ENCODE measurements at places on chromosomes 2 and 18.

DNA sequence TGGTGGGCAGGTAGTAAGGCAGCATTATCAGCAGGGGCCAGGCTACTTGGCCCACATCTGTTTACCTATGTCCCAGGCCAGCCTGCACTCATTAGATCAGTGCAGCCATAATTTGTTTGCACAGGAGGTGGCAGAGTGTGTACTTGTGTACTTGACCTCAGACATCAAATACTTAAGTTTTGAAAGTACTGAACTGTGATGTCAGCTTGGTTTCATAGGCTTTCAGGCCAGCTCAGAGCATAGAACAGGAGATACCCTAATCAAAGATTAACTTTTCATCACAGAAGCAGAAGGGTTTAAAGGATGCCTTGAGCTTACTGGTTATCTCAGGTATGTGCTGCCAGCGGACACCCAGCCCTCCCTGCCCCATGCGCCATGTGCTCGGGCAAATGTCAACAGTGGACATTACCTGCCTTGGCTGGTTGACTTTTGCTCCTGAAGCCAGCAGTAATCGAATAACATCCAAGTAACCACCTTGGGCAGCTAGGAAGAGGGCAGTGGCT, 33.2 kb downstream of the ANKRD29 start:
- no peak for DNase-seq

DNA sequence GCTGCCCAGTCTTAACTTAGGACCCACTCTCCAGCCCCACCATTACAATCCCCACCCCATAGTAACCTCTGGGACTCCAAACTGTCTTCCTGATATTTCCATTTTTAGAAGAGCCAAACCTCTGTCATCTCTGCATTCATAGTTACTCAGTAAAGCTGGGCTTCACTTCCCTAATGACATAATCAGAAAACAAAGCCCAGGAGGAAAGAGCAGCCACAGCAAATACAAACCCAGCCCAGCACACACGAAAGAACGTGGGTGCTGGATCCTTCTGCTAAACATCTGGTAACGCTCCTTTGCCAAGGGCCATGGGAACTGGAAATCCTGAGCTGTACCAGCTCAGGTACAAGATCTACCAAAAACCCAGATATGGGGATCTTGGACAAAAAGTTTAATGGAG, 36.8 kb upstream of the RIOK3 start:
- DNase-seq, result no peak

DNA sequence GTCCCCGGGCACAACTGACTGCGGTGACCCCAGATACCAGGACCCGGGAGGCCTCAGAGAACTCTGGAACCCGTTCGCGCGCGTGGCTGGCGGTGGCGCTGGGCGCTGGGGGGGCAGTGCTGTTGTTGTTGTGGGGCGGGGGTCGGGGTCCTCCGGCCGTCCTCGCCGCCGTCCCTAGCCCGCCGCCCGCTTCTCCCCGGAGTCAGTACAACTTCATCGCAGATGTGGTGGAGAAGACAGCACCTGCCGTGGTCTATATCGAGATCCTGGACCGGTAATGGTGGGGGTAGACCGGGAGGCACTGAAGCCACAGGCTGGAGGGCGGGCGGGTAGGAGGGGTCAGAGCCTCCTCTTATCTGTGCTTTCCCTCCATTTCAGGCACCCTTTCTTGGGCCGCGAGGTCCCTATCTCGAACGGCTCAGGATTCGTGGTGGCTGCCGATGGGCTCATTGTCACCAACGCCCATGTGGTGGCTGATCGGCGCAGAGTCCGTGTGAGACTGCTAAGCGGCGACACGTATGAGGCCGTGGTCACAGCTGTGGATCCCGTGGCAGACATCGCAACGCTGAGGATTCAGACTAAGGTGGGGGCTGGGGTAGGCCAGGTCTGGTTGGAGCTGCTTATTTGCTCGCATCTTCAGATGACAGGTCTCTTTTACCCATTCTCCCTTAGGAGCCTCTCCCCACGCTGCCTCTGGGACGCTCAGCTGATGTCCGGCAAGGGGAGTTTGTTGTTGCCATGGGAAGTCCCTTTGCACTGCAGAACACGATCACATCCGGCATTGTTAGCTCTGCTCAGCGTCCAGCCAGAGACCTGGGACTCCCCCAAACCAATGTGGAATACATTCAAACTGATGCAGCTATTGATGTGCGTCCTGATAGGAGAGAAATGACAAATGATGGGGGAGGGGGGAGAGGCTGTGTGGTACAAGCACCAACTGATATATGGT, 780 bp downstream of the HTRA2 start:
- DNase-seq, result no peak

- DNase-seq, result no peak
These were observed 7.7 kb downstream of the CD302 start for GRCh38 chr2:159790323-159790722.

DNA sequence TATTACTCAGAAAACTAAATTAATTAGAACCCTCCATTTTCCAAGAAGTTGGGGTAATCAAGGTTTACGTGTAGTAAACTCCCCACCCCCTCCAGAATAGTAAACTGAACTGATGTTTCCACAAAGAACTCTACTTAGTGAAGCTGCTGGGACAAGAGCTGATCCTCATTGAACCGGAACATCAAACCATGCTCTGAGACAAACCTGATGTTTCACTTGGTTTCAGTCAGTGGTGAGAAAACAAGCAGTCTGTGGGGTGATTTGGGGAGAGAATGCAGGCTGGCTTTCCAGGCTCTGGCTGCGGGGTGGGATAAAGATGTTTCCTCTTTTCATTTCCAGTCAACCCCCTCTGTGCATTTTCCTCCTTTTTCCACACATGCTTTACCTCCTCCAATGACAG, 38.2 kb downstream of the CELF4 start:
- DNase-seq, result no peak

DNA sequence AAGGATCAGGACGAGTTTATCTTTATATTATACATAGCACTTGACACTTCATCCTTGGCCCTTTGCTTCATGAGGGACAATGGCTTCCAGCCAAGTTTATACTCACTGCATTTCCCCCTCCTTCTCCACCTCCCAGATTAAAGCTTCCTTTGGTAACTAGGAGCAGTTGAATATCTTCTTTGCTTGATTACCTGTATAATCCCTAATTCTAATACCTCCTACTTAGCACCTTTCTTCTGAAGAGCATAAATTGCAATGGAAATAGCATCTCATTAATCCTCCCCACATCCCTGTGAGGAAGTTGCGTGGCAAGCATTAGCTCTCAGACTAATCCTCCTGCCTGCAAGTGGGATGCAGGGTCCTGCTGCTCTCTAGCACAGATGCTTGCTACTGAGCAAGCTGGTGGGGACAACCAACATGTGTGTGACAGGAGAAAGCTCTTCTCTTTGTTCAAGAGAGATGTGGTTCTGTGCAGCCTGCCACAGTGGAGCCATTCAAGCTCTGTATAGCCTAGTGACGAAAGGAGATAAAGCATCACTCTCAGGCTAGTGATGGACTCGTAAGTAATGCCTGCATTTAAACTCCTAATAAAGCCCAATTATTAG, 19.1 kb downstream of the KLHL14 start:
- DNase-seq, result no peak

GRCh38 chr18:79524181-79525078, 128.7 kb downstream of the NFATC1 start:
- no peak for DNase-seq

DNA sequence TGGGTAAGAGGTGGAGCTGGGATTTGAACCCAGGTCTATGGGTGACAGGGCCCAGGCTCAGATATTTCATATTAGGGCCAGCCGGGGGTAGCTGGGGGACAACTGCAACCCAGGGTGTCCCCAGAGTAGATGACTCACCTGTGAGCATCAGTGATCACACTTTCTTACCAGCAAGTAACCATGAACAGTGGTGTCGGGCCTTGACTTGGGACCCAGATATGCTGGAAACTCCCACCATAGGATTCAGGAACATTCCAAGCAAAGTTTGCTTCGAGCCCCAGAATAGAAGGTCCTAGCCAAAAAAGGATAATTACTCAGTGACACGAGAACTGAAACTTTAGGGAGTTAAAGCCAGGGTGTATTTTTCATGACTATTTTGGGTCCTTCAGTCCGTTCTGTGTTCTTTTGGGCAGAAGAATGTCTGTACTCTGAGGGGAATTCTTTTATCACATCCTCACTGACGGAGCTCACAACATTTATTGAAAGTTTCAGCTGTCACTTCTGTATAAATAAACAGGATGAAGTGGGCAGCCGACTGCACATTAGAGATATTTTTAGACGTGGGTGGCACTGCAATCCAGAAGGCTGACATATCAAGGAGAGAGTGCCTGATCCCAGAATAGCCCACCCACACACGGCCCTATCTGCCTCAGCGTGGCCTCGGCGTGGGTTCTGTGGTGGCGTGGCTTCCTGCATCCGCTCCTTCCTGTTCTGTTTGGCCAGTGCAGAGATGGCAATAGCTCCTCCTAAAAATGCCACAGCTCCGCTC, 45.6 kb downstream of the RAMP1 start:
- no peak for DNase-seq

- DNase-seq, result no peak
These were observed 1102.4 kb upstream of the ZEB2 start for GRCh38 chr2:145622285-145622684.

GRCh38 chr2:72886505-72887031, 640 bp upstream of the SPR start:
- no peak for DNase-seq

DNA sequence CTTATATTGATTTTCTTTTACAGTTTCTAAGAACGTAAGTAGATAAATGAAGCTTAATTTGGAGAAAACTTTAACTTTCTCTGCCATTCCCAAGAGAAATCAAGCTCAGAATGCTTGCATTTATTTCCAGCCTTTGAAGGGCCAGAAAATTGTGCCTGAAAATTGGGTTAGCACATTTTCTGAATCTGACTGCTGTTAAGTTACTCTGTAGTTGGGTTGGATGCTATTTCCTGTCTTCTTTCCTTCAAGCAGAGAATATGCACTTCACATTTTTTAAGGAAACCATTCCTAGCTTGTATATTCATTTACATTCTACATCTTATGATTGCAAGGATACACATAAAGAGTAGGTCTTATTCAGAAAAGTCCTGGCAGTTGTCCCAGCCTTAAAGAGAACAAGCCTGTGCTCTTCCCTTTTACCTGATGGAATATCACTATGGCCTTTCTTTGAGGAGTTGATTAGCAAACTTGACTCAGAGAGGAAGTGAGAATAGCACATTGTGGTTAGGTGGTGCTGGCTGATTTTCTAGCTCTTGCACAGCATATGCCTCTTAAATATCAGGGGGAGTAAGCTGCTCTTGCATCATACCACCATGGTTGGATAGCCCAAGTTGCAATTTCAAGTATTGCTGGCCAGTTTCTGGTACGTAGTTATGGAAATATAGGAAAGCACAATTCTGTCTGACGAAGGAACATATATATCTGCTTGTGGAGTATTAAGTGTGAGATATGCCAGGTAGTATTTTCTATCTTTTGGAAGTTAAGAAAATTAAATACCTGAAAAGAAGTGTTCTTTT, 133.7 kb downstream of the COMMD1 start:
- DNase-seq, result no peak

DNA sequence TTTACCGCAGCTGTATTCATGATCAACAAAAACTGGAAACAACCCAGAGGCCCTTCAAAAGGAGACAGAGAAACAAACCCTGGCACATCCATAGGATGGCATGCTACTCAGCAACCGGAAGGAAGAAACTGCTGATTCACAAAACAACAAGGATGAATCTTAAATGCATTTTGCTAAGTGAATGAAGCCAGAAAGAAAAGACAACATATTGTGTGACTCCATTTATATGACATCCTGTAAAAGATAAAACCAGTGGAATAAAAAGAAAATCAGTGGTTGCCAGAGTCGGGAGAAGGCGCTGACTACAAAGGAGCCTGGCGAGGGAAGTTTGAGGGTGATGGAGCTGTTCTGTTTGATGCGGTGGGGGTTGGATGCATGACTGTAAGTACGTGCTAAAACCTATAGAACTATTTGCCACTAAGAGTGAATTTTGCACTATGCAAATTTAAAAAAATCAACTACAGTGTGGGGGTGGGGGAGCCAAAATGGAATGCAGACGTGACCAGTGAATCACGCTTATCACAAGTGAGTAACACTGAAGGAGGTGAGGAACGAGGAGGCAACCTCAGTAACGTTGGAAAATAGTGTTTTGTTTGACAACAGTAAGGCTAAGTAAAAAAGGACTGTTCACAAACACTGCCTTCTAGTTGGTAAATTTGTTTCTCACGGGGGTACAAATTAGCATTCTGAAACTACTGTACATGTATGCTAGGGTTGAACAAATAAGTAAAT, 108.9 kb downstream of the INHBB start:
- no peak for DNase-seq

DNA sequence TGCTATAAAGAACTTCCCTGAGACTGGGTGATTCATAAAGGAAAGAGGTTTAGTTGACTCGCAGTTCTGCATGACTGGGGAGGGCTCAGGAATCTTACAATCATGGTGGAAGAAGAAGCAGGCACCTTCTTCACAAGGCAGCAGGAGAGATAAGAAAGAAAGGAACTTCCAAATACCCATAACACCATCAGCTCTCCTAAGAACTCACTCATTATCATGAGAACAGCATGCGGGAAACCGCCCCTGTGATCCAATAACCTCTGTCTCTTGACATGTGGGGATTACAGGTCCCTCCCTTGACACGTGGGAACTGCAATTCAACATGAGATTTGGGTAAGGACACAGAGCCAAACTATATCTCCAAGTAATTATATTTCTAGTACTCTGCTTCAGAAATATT, 163.8 kb upstream of the CDH20 start:
- DNase-seq, result no peak

DNA sequence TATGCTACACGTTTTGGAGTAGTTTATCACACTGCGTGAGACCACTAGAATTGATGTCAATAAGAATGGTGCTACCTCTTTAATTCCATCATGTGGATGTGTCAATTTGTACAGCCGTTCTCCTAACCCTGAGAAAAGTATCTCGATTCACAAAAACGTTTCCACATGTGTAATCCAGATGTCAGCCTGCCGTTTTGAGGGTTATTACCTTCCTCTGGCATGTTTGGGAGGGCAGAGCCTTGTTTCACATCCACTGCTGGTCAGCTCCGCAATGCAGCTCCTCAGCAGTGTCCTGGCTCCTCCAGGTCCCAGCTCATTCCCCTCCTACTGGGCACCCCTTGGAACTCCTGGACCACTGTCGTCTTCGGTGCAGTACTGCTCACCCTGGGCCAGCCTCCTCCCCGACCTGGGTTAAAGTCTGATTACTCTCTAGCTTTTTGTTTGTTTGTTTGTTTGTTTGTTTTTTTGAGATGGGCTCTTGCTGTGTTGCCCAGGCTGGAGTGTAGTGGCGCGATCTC, 34.6 kb downstream of the COPS7B start:
- DNase-seq, result no peak

DNA sequence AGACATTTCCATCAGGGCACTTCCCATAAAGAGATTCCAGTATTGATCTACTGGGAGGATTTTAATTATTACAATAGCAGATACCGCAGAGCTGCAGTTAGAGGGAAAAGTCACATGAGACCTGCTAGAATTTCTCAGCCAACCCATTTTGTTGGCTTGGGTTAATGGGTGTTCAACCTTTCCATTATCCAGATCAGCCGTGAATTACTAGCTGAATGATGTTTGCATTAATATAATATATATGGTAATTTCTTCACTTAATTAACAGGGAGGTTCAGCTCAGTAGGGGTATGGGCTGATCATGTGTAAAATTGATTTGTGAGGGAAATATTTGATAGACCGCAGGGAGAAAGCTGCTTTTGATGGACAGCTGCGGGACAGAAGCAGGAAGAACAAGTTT, 56.4 kb upstream of the OTX1 start:
- no peak for DNase-seq
